ENCODE measurements at places on chromosomes 5 and 9.

GRCh38 chr5:163841-164240 is 27.5 kb upstream of the LRRC14B start:
- no peak for DNase-seq

DNA sequence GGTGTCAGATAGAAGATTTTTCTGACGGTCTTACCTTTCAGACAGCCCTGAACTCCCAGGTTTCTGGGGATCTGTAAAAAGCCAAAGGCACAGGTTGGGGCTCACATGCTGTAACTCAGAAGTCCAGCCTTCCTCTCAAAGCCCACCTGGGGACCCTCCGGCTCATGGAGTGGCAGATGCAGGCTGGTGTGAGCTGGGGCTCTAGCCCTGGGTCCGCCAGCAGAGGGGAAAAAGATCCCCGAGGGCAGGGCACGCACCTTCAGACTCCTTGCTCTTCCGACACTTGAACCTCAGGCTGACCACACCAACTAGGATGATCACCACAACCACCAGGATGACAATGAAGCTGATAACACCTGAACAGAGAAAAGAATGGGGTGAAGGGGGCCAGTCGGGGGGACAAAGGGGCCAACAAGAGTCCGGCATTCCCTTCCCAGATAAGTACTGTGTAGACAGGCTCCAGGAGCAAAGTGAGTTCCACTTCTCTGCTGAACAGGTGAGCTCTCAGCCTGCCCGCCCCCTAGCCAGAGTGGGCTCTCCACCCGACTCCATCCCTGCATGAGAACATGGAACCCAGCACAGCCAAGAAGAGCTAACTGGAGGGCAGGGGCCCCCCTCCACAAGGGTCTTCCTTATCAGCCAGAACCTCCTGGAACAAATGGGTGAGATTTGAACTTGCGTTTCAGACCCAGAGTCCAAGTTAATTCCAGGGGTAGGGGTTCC is 7.8 kb downstream of the ECSCR start:
- DNase-seq = no peak

DNA sequence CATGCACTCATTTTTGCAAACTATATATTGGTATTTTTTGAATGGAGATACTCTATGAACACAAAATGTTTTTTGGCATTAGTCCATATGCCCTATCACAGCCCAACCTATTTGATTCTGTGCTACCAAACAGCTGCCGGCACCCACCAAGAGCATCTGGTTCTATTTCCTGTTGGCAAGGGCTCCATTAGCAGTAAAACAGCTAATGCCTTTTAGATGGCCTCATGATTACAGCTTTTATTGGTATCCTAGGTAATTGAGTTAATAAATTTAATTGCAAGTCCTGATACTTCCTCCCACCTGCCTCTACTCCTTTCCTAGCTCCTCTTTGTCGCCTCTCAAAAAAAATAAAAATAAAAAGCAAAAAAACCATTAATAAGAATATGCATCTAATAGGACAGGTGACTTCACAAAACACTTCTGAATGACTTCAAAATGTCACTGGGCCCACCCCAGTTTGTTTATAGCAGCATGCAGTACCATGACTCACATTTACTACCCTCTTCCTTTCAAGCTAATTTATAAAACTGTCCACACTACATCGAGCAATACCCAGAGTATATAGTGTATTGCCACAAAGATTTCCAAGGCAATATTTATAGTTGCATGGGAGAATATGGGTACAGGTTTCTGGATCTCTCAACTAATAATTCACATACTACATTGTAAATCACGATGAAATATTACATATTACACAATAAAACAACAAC is 620.4 kb downstream of the SLCO4C1 start:
- no peak for DNase-seq

- peak; percentile 70 for DNase-seq
Measured at GRCh38 chr9:136283291-136284235, 20.3 kb downstream of the CCDC187 start.

GRCh38 chr5:132019337-132019736 is 7.9 kb upstream of the ACSL6 start:
- DNase-seq = no peak

DNA sequence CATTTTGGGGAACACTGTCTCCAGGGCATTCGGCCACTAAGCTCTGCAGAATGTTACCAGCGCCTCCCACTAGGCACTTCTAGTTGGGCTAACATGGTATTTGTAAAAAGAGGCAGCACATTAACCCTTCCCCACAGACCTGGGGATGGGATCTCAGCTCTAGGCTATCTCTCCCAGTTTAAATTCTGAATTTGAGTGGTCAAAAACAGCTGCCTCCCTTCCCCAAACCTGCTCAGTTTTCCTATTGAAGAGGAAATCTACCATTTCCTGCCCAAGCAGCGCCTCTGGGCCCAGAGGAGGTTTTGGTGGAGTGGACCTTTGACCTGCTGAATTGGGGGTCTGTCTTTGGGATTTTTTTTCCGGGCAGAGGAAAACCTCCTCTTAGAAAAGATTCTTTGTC is 53.2 kb downstream of the ENC1 start:
- DNase-seq = no peak

GRCh38 chr9:35882263-35882848 is 12.2 kb upstream of the OR13J1 start:
- DNase-seq = peak; percentile 75

All from CD4-positive, alpha-beta T cell treated with Interleukin-15 for 4 hours (primary cell).